ENCODE measurements at places on chromosomes 7 and 10.
A peak's percentile ranks its signal among the peaks of the same experiment; 100 is the strongest.

DNA sequence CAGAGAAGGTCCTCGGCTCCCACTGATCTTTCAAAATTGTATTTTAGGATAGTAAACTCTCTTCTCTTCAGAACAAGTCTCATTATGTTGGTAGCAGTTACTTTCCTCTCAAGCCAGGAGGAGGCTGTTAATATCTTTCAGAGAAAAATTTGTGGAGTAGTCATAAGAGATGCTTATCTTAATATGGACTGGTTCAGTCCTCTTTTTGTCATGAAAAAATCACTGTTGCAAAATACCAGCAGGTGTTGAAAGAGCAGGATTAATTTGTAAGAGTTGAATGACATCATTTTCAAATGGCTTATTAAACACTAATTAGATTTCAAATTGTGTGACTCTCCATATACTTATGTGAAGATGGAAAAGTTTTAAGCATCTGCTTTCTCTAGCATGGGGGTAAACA is 662.5 kb downstream of the POM121L12 start:
- DNase-seq, result no peak

- no peak for DNase-seq
Measured at GRCh38 chr10:131683941-131684340, 216.9 kb upstream of the PPP2R2D start.

DNA sequence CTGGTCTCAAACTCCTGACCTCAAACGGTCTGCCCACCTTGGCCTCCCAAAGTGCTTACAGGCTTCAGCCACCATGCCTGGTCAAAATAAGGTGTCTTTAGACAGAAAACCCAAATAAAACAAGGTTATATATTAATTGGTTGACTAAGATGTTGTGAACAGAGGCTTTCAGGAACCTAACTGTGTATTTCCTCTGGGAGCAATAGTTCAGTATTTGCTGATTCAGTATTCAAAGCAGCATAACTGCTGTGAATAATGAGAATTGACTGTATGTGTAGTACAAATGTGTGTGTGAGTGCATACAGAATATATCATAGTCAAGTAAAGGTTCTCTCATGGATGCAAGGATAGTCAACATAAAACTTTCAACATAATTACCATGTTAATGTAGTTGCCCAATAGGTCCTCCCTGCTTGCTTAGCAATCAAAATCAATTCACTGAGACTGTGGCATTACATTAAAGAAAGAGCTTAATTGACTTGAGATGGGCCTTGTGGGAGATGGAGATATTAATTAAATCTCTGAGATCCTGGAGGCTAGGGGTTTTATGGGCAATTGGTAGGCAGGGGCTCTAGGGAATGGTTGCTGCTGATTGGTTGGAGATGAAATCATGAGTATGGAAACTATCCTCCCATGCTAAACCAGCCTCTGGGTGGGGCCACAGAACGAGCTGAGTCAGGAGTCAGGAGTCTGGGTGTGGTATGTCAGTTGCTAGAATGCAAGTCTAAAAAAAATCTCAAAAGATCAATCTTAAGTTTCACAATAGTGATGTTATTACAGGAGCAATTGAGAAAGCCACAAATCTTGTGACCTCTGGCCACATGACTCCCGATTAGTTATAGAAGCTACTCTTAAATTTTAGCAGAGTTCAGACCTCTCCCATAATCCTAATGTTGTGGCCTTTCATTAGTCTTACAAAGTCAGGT is 162.7 kb downstream of the AKR1D1 start:
- DNase-seq, result no peak

- DNase-seq, result peak; percentile 85
Measured at GRCh38 chr7:36986948-36987724, 262.8 kb upstream of the AOAH start.

DNA sequence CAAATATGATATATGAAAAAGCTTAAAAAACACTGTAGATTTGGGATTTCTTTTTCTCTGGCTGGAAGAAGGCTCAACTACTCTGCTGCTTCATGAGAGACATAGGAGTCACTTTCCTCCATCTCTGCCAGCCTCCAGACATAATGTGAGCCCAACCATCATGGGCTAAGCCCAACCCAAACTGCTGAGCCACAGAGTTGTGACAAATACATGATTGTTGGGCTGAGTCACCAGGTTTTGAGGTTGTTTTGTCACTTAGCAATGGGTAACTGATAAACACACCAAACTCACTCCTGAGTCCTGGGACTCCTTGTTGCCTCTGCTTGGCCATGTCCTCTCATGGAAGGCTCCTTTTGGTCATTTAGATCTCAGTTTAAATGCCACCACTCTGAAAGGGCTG is 381.8 kb upstream of the FZD8 start:
- no peak for DNase-seq

DNA sequence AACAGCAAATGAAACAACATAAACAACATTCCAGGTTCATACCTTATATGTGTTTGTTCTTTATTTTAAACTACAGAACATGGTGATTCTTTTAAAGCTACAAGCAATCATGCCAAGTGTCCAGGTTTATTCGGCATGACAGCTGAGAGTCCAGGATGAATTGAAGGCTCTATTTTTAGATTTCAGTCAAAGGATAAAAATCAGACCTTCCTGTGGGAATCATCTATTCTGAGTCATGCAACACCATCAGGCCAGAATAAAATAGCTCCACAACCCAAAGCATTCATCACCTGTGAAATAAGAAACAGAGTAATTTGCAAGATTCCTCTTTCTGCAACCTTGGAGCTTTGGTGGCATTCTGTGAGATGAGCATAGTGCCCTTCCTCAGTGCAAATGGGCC is 292.4 kb upstream of the MYO3A start:
- DNase-seq, result no peak

- no peak for DNase-seq
Measured at GRCh38 chr10:128035557-128035973, 90.7 kb downstream of the MKI67 start.

DNA sequence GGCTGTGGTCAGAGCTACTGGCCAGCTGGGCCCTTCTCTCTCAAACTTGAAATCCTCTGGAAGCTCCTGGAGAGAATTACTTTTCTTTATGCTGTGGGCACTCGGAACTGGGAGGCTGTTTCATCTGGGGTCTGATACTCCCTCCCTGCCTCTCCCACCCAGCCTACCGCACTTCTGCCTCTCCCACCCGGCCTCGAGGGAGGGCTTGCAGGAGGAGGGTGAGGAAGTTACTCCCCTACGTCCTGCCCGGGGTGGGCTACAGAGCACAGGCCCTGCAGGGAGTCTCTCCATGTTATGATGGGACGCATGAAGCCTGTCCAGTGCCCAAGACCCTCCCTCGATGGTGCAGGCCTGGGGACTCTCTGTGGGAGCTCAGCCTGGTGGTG is 584.6 kb upstream of the MKI67 start:
- no peak for DNase-seq

Data from NCI-H2227 treated with DMSO at 0.1 percent for 48 hours (cell line).